Fibroblast of villous mesenchyme (primary cell): ENCODE measurements at places on chromosomes 3 and 15. TPM values are rescaled to one million over a fixed set of nuclear protein-coding genes. Genes with fewer than 3 reads are reported as not detected.

DNA sequence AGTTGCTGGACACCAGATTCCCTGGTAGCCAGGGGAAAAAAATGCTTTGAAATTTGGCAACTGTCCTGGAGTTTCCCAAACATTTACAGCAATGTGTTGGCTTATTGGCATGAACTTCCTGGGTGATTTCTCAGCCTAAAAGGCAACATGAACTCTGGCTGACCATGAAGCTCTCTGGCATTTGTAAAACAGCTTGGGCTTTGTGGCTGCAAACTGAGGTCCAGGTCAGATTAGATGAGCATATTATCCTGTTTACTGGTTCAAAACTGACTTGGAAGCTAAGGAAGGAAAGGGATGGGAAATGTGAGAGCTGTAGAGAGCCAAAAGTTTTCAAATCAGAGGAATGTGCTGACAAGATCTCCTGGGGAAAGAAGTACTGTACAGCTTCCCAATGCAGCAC lies 139.0 kb downstream of the P3H2 start:
- DNase-seq = peak; percentile 95

Gene C3orf52
- 5.2 and 7.3 TPM in 2 replicates for total RNA-seq

DNA sequence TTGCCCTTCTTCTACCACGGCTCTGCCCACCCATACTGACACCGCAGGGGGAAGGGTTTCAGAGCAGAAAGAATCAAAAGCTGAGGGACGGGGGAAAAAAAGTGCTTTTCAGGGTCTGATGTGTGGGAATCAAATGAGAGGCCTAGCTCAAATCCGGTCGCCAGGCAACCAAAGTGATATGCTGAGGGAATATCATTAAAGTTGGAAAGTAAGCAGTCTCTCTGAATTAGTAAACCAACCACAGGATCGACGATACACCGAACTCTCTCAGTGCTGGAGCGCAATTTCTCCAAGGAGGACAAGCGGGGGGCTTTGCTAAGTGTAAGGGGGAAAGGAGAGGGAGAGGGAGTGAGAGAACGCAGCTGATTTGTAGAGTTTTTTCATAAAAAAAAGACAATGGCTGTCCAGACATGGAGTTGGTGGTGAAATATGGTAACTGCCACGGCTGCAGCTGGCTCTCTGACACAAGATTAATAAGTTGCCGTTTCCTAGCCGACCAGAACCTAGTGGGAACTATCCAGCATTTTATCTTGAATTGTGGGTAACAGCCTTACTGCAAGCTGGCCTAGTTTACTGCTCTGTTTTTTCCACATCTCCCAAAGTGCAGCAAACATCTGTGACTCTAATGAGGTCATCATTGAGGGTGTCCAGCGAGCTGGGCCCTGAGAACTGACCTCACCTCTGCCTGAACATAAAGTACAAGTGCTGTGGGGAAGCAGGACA lies 530.2 kb downstream of the SOX2 start:
- peak; percentile 80 for DNase-seq

GRCh38 chr3:181403876-181404660 lies 307.7 kb upstream of the SOX2 start:
- DNase-seq = no peak

DNA sequence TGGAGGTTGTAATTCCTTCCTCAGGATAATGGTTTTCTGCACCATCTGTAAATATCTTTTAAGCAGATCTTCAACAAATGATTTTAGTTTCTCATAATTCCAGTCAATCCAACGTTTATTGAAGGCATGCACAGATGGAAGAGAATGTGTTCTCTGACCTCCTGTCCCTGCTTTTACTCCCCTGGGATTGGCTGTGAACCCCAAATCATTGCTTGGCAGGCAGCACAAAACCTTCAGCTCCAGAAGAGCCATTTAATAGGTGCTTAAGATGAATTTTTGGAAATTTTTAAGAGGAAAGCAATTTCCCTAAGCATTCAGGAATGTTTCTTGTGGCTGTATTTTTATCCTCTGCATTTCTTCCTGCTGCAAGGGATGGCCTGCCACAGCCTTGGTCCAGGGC lies 25.5 kb upstream of the THSD4 start:
- no peak for DNase-seq

DNA sequence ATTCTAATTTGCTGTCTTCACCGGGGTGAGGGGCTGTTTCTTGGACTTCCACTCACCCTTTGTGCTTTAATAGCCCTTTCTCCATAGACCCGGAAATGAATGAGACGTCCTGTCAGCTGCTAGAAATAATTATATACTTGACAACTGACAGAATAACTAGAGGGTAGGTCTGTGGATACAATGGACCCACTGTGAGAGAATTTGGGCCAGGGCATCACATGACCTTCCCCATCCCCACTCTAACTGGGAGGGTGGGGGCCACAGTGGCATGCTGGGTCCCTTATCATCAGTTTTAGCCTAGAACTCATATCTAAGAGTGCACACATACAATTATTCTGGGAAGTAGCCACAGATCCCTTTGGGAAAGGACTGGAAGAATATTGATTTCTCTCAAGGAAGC lies 25.9 kb upstream of the MINAR1 start:
- DNase-seq = no peak

DNA sequence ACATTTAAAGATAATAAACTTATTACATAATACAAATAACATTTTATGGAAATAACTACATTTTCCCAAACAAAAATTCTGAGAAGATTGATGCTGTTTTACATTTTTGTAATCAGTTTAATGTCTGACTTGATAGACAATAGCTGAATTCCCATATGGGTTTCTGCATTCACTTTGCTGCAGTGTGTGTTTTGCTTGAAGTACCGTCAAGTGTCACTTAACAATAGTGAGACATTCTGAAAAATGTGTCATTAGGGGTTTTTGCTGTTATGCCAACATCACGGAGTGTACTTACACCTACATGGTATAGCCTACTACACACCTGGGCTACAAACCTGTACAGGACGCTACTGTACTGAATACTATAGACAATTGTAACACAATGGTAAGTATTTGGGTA lies 57.5 kb downstream of the USF3 start:
- no peak for DNase-seq

DNA sequence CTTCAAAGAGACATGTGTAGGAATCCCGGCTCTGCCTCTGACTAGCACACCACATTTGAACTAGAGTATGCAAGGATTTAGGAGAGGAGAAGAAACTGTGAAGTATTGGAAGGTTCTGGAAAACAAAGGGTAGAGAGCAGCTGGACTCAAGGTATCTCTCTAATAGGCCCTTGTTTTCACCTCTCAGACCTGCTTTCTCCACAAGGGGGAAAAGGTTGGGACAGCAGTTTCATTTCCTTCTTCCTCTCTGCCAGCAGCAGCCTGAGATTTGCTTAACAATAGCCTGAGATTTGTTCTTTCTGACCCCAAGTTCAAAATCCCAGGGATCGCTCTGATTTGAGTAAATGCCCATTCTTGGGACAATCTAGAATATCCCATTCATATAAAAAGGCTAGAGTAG lies 430.6 kb upstream of the MCTP2 start:
- no peak for DNase-seq

Gene DENND6A
- total RNA-seq = 23.2 and 33.2 TPM in 2 replicates

Gene PGBD4
- 1.9 and 2.6 TPM in 2 replicates for total RNA-seq

DNA sequence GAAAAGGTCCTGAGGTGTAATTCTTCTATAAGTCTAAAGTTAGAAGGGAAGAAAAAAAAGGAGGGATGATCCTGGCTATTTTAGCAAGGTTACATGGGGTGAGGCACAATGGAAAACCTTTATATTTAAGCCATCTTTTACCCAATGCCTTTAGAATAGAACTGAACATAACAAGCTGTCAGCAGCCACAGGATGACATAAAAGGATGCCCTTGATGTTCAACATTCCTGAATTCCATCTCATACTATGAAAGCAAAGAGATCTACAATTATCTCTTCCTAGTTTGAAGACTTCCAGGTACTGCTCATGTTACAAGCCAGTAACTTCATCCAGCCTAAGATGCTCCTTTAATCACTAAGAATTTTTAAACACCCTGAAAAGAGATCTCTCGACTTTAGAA lies 26.9 kb downstream of the NEK10 start:
- no peak for DNase-seq

GRCh38 chr15:43135351-43135750 lies 2.0 kb downstream of the TMEM62 start:
- DNase-seq = no peak

Gene WWTR1
- 37.6 and 47.7 TPM in 2 replicates for total RNA-seq

DNA sequence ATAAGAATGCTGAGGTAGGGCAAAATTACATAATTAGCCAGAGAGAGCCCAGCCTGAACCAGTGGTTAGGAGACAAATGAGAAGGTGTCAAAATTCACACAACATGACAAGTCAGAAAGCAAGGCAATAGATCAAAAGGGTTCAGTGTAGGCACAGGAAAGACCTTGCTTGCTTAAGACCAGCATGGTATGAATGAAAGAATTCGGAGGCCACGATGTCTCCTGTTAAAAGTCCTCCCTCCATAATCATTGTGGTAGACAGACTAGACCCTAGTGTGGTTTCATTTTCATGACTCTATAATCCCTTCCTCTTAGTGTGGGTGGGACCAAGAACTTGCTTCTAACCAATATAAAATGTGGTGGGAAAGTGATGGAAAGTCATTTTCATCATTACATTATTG lies 98.7 kb upstream of the ANKRD28 start:
- DNase-seq = no peak

DNA sequence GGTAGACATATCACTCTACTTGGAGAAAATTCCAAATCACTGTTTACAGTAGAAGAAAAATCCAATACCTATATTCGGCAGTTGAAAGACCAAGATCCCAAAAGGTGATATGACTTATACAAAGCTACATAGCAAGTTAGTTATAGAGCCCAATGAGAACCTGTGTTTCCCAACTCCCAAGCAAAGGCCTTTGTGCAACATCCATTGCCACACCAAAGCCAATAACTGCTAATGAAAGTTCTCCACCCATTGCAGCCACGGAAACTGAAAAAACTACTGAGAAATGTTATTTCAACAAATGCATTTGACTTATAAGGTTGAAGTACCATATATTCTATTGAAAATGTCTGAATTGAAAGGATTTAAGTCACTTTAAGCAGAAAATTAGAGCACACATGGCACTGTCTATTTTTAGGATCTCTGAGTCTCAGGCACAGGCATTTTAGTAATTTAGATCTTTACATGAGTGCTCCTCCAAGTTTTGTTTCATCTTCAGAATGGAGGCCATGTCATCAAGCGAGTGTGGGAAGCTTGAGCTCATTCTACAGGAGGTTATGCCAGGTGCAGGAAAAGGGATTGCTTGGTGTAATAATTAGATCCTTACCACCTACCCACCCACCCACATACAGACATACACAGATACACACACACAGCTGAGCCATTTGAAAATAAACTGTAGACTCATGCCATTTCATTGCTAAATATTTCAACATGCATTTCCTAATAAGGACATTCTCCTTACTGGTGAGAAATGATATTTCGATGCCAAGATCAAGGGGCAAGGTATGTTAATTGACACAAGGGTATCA lies 19.7 kb upstream of the ANO10 start:
- DNase-seq = no peak

GRCh38 chr3:162647321-162647720 lies 1150.7 kb downstream of the OTOL1 start:
- no peak for DNase-seq

- DNase-seq = peak; percentile 63
Measured at GRCh38 chr3:41118461-41119390, 80.6 kb upstream of the CTNNB1 start.

DNA sequence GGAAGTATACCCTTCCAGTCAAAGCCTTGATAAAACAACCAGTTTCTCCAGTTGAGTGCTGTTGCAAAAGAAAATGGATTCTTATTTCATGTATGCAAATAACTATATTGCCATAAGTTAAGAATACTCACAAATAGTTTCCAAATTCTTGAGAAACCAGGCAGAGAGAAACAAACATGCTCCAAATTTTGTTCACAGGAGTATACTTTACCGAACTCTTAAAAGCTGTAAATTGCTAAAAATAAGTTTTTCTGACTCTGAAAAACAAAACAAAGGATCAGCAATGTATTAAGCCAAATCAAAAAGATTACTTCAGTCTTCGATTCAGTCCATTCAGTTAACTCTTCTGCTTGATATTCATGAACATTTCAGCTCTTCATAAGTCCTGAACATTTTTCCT lies 646.5 kb downstream of the MCTP2 start:
- no peak for DNase-seq

Gene SCN5A
- 0.43 and 0.97 TPM in 2 replicates for total RNA-seq

Gene RPS27L
- total RNA-seq = 219 and 308 TPM in 2 replicates

DNA sequence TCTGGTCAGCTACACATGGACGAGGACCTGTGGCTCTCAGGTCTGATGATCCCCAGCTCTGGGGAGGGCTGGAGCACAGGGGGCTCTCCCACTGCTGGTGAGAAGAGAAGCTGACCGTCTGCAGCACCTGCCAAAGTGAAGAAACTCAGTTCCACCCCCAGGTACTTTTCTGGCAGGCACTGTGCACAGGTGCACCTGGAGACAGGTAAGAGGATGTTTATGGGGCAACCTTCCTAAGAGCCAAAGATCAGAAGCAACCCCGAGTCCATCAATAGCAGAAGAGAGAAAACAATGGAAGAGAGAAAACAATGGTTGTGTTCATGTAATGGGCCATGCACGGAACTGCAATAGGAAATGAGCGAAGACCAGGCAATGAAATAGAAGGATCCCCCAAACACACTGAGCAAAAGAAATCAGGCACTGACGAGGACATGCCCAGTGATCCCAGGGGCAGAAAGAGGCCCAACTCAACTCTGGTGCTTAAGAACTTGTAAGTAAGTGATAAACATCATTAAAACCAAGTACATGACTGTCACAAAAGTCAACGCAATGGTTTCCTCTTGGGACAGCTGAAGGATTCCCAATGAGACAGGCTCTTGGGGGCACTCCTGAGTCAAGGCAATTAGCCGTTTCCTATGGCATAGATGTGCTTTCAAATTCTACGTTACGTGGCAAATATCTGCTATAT lies 95.0 kb upstream of the ALDH1A3 start:
- no peak for DNase-seq

DNA sequence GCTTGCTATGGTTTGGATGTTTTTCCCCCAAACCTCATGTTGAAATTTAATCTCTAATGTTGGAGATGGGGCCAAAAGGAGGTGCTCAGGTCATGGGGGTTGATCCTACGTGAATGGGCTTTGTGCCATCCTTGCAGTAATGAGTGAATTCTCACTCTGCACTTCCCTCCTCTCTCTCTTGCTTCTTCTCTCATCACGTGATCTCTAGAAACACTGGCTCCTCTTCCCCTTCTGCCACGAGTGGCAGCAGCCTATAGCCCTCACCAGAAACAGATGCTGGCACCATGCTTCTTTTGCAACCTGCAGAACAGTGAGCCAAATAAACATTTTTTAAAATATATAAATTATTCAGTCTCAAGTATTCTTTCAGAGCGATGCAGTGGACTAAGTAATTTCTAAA lies 13.3 kb upstream of the PLSCR1 start:
- no peak for DNase-seq

GRCh38 chr3:75978686-75979085 lies 193.3 kb upstream of the ZNF717 start:
- no peak for DNase-seq

Gene MEX3B
- total RNA-seq = 3.9 and 6.4 TPM in 2 replicates

GRCh38 chr3:14725013-14725412 lies 50.1 kb downstream of the C3orf20 start:
- peak; percentile 95 for DNase-seq

DNA sequence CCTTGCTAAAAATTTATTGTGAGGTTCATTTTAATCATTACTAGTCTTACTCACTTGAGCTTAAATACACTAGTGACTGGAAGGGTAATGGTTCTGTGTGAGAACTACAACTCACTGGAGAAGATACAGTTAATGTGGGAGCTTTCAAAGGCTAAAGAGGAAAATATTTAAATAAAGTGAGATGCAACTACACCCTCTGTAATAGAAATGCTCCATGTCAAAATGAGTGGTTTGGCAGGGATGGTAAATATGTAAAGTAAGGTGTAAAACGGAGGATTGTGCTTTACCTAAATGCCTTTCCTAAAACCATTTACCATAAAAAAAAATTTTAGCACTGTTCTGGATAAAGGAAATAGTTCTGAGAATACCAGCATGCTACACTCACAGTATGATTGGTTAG lies 15.3 kb downstream of the LRRC57 start:
- no peak for DNase-seq
